ENCODE measurements at places on chromosomes 7 and 10. TPM values are rescaled to one million over a fixed set of nuclear protein-coding genes. Genes with fewer than 3 reads are reported as not detected.

PSMG3 gene
- 44.5 TPM for total RNA-seq

PON3 gene
- 20.9 TPM for total RNA-seq

IL2RA gene
- total RNA-seq, result 0.62 TPM

XRCC2 gene
- 9.6 TPM for total RNA-seq

DNA sequence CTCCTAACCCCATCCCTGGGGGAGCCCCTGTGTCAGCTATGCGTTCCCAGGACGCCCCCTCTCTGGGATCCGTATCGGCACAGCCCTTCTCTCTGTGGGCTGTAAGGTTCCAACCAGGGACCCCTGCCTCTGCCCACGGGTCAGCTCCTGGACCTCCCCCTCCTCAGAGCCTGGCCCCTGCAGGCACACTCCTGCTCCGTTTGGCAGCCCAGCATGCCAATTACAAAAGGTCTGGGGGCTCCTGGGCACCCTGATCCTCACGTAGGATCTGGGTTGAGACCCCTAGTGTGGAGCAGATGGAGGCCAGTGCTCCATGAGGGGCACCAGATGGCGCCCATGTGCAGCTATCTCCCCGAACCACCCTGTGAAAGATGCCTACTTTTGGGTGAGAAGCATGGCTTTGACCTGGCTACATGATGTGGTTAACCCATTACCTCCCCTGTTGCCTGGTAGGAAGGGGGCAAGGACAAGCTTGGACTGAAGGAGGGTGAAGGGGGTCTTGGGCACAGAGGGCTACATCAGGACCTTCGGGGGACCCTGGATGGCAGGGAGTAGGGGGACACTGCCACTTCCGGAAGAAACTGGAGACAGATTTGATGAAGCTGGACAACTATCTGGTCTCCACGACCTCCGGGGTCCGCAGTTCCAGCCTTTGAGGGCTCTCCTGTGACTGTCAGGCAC lies 9.0 kb downstream of the TACR2 start:
- no peak for DNase-seq
- H3K27ac ChIP-seq, result no peak overlapping the region
- peaks cover 8% of the 10 kb centered on the region for H3K4me1 ChIP-seq
- no peaks in the 10 kb centered on the region for H3K27me3 ChIP-seq

- H3K27ac ChIP-seq, result no peak overlapping the region
- H3K27me3 ChIP-seq, result no peaks in the 10 kb centered on the region
- no peaks in the 10 kb centered on the region for H3K36me3 ChIP-seq
- H3K4me1 ChIP-seq, result no peaks in the 10 kb centered on the region
- no peak overlapping the region for H3K4me3 ChIP-seq
Measured at GRCh38 chr7:83149466-83149865, 13.2 kb downstream of the PCLO start.

DNA sequence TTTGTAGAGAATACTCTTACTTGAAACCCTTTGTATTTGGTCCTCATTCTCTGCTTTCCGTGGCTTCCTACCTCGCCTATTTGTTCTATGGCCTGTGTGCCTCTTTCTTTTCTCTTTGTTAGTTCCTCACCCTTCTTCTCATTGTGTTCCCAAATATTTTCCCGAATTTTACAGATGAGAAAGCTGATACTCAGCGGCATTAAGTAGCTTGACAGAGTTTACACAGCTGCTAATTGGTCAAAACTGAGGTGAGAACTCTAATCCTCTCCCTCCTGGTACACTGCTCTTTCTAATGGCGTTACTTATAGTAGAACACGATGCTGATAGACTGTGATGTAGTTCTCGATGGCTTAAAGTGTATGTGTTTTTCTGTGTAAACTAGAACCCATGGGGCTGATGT lies 80.7 kb upstream of the HDAC9 start:
- no peak overlapping the region for H3K4me3 ChIP-seq
- no peaks in the 10 kb centered on the region for H3K36me3 ChIP-seq
- no peak for DNase-seq
- H3K4me1 ChIP-seq, result no peaks in the 10 kb centered on the region

- peak overlapping the region; percentile 21 for H3K4me3 ChIP-seq
- no peak for DNase-seq
- peaks cover 6% of the 10 kb centered on the region for H3K4me1 ChIP-seq
- H3K36me3 ChIP-seq, result no peaks in the 10 kb centered on the region
- no peak overlapping the region for H3K27ac ChIP-seq
- no peaks in the 10 kb centered on the region for H3K27me3 ChIP-seq
Measured at GRCh38 chr7:157021071-157021870, 10.8 kb upstream of the MNX1 start.

DNA sequence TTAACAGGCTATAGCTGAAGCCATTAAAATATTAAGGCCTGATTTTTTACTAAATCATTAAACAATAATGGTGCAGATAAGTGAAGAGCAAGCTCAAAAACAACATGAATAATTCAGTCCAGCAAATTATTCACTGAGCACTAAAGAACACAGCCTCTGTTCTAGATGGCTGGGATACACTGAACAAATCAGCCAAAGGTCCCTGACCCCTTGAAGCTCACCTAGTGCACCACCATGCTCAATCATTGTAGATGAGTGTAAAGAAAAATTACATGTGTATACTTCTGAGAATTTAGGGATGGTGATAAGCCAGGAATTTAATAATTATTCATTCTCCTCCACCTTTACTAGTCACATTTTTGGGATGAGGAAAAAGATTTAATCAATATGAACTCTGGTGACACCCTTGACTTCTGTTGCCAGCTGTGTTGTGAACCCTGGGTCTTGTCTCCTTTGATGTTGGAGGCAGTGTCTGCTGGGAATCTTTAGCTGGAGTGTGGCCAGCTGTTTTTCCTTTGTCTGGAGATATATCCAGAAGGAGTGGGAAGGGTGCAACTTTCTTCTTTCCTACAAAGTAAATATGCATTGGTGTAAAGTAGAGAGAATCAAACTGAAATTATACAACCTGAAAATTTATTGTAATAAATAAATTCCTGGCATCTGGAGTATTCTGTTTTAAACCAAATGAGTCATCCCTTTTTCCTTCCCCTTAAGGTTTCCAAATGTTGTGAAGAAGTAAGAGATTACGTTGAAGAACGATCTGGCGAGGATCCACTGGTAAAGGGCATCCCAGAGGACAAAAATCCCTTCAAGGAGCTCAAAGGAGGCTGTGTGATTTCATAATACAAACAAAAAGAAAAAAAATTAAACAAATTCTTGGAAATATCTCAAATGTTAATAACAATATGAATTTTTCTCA lies 4.0 kb downstream of the GNGT1 start:
- H3K27ac ChIP-seq, result no peak overlapping the region
- no peak for DNase-seq
- no peaks in the 10 kb centered on the region for H3K36me3 ChIP-seq
- no peaks in the 10 kb centered on the region for H3K4me1 ChIP-seq
- no peak overlapping the region for H3K4me3 ChIP-seq
- no peaks in the 10 kb centered on the region for H3K27me3 ChIP-seq

GRCh38 chr10:44647877-44648542 lies 263.1 kb upstream of the CXCL12 start:
- no peak overlapping the region for H3K27ac ChIP-seq
- H3K4me1 ChIP-seq, result no peaks in the 10 kb centered on the region
- no peak overlapping the region for H3K4me3 ChIP-seq
- no peaks in the 10 kb centered on the region for H3K27me3 ChIP-seq
- no peaks in the 10 kb centered on the region for H3K36me3 ChIP-seq
- peak; percentile 38 for DNase-seq

GRCh38 chr10:588246-589165 lies 101.0 kb downstream of the DIP2C start:
- peaks cover 9% of the 10 kb centered on the region for H3K4me1 ChIP-seq
- no peaks in the 10 kb centered on the region for H3K27me3 ChIP-seq
- no peaks in the 10 kb centered on the region for H3K36me3 ChIP-seq
- DNase-seq, result no peak
- no peak overlapping the region for H3K4me3 ChIP-seq

GRCh38 chr10:25300073-25300472 lies 125.3 kb downstream of the GPR158 start:
- H3K27me3 ChIP-seq, result no peaks in the 10 kb centered on the region
- no peak overlapping the region for H3K4me3 ChIP-seq
- H3K4me1 ChIP-seq, result no peaks in the 10 kb centered on the region

- H3K36me3 ChIP-seq, result no peaks in the 10 kb centered on the region
- no peak overlapping the region for H3K27ac ChIP-seq
- peaks cover 5% of the 10 kb centered on the region for H3K4me1 ChIP-seq
- H3K4me3 ChIP-seq, result no peak overlapping the region
- no peaks in the 10 kb centered on the region for H3K27me3 ChIP-seq
Measured at GRCh38 chr10:103539751-103540150, 46.2 kb downstream of the NEURL1 start.

Data from testis (tissue), 5 donors.